ENCODE measurements at places on chromosomes 3 and 15. TPM values are rescaled to one million over a fixed set of nuclear protein-coding genes. Genes with fewer than 3 reads are reported as not detected.
A peak's percentile ranks its signal among the peaks of the same experiment; 100 is the strongest.

The EMC7 gene
- 39.6 TPM for total RNA-seq

The KCNAB1 gene
- total RNA-seq: not detected

The EPHB3 gene
- 0.13 TPM for total RNA-seq

The WNT7A gene
- total RNA-seq: 0.08 TPM

The CLK3 gene
- total RNA-seq: 65.6 TPM

The DUSP7 gene
- 16.0 TPM for total RNA-seq

The PRSS50 gene
- not detected for total RNA-seq

The LRRC58 gene
- 19.7 TPM for total RNA-seq

The UROC1 gene
- total RNA-seq: not detected

The SAXO2 gene
- total RNA-seq: 2.3 TPM

The GMNC gene
- total RNA-seq: not detected

DNA sequence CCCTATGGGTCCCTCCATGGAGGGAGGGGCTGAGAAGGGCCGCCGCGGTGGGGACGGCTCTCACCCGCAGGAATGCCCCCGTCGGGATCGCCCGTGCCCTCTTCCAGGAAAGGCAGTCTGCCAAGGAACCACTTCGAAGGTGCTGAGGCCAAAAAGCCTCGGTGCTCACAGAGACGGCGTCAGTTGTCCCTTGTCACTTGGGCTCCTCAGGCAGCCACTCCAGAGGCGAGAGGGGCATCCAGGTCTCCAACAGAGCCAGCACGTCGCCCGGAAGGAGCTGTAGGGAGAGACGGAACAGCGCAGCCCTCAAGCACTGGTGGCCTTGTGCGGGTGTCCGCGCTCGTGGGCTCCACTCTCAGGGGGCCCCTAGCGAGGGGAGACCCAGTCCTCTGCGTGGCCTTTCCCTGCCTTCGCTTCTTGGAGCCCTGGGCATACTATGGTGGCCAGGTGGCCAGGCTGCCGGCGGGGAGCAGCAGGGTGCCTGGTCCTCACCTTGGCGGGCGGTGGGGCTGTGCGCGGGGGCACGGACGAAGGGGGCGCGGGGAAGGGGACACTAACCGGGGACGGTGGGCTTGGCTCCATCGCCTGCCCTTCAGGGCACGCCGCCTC lies 994 bp downstream of the MESP1 start:
- H3K27ac ChIP-seq: no peak overlapping the region

DNA sequence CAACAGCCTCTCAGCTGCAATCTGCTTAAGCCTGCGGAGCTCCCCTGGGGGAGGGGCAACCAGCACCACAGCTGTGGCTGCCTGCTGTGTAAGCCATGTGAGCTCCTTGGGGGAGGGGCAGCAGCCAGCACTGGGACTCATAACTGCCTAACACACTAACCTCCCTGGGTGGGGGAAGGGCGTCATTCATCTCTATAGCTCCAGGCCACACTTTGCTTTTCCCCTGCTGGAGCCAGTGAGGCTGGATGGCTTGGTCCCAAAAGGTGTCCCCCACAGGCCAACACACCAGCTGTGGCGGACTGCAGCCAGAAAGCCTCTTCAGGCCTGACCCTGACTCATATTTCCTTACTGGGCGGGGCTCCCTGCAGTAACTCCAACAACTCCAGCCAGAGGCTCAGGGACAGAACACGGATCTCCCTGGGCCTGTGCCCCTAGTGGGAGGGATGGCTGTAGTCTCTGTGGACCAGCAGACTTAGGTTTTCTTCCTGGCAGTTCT lies 129.8 kb downstream of the PPM1L start:
- H3K27ac ChIP-seq: peak overlapping the region; percentile 42
- DNase-seq: peak; percentile 13
- peaks cover 11% of the 10 kb centered on the region for H3K4me1 ChIP-seq
- H3K36me3 ChIP-seq: no peaks in the 10 kb centered on the region

GRCh38 chr3:10888518-10889090 lies 72.6 kb downstream of the SLC6A11 start:
- no peak overlapping the region for H3K27ac ChIP-seq
- H3K4me1 ChIP-seq: no peaks in the 10 kb centered on the region
- no peaks in the 10 kb centered on the region for H3K27me3 ChIP-seq
- no peaks in the 10 kb centered on the region for H3K36me3 ChIP-seq
- no peak for DNase-seq
- H3K4me3 ChIP-seq: no peak overlapping the region

DNA sequence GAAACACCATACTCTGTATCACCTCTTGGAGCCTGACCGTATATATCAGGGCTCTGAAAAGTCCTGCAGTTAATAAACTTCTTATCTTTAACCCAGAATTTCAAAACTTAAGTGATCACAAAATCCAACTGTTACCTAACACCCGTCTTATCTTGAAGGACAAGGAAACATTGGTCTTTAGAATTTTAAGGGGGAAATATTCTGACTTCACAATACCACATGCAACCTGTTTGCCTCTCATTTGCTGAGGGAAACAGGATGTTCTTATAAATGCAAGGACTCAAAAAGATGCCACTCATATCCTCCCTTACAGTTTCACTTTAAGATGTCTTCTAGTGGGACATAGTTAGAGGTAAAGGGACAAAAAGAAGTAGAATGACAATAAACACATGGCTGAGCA lies 67.9 kb downstream of the CRTC3 start:
- H3K27ac ChIP-seq: peak overlapping the region; percentile 82
- peak overlapping the region; percentile 44 for H3K4me3 ChIP-seq
- DNase-seq: peak; percentile 68
- peaks cover 54% of the 10 kb centered on the region for H3K4me1 ChIP-seq

DNA sequence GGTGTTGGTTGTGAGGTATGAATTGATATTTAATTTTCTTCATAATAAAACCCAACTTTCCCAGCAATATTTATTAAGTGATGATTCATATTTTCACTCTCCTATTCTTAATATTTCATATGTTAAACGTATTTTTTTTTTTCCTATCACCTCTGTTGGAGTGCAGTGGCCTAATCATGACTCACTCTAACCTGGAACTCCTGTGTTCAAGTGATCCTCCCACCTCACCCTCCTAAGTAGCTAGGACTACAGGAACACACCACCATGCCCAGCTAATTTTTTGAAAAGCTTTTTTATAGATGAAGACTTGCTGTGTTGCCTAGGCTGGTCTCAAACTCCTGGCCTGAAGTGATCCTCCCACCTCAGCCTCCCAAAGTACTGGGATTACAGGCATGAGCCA lies 8.6 kb downstream of the PARP15 start:
- 0 out of 2 replicates have a peak, but pooled peaks cover 1% of the 10 kb centered on the region for H3K36me3 ChIP-seq
- peaks cover 4% of the 10 kb centered on the region for H3K4me1 ChIP-seq
- no peak overlapping the region for H3K4me3 ChIP-seq
- no peak for DNase-seq
- H3K27ac ChIP-seq: no peak overlapping the region
- no peaks in the 10 kb centered on the region for H3K27me3 ChIP-seq

DNA sequence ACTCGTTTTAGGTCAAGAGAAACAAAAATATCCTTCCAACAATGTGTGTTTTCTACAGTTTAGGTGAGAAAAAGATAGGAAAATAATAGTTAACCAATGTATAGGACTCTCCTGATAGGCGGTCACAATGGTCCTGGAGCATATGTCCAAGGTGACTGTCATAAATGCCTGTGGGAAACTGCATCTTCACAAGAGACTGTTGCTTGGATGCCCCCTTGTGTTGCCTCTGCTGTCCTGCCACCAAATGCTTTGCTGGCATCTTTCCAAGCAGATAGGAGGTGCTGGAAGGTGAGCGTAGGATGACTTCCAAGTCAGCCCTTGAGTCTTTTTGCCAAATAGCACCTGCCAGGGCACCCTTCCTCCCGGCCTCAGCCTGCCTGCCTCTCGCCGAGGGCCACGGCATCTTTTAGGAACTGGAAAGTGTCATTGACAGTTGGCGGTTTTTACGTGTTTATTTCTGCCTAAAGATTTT lies 24.1 kb upstream of the SACM1L start:
- H3K4me3 ChIP-seq: no peak overlapping the region
- peak overlapping the region; percentile 66 for H3K27ac ChIP-seq
- peak; percentile 25 for DNase-seq
- peaks cover 18% of the 10 kb centered on the region for H3K36me3 ChIP-seq
- H3K27me3 ChIP-seq: no peaks in the 10 kb centered on the region

GRCh38 chr3:126538966-126539365 lies 15.0 kb downstream of the CHST13 start:
- no peak overlapping the region for H3K27ac ChIP-seq
- no peaks in the 10 kb centered on the region for H3K4me1 ChIP-seq
- no peak for DNase-seq

- H3K27ac ChIP-seq: no peak overlapping the region
- no peak for DNase-seq
- H3K27me3 ChIP-seq: no peaks in the 10 kb centered on the region
- no peaks in the 10 kb centered on the region for H3K36me3 ChIP-seq
These were observed 18.4 kb downstream of the ACKR2 start for GRCh38 chr3:42827654-42828053.

DNA sequence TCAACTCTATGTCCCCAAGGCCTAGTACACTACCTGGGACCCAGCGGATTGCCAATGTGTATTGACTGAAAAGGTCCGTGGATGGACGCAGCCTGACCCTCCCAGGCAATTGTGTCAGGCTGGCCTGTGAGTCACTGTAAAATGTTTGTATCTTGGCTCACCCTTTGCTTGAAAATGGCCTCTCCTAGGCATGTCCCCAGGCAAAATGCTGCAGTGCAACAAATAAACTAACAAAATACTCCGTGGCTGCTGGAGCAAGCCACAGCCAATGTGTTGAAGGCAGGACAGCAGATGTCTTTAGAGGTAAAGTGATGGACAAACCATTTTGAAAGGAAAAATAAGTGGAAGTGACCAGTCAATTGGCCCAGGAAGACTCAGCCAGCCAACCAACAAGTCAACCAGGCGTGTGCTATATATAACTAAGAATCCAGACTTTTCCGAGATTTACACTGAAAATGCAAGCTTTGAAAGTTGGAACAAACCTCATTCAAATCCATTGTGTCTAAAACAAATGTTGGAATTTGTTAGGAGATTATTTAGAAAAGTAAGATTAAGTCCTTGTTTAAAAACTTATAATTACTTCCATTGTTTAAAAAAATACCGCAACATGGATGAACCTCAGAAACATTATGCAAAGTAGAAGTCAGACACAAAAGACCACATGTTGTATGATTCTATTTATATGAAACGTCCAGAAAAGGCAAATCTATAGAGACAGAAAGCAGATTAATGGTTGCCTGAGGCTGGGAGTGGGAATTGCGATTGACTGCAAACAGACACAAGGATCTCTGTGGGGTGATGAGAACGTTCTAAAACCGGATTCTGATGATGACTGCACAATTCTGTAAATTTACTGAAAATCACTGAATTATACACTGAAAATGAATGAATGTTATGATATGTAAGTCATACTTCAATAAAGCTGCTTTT lies 191.2 kb downstream of the TLE3 start:
- no peaks in the 10 kb centered on the region for H3K36me3 ChIP-seq
- H3K4me1 ChIP-seq: no peaks in the 10 kb centered on the region
- H3K4me3 ChIP-seq: no peak overlapping the region
- H3K27me3 ChIP-seq: no peaks in the 10 kb centered on the region

DNA sequence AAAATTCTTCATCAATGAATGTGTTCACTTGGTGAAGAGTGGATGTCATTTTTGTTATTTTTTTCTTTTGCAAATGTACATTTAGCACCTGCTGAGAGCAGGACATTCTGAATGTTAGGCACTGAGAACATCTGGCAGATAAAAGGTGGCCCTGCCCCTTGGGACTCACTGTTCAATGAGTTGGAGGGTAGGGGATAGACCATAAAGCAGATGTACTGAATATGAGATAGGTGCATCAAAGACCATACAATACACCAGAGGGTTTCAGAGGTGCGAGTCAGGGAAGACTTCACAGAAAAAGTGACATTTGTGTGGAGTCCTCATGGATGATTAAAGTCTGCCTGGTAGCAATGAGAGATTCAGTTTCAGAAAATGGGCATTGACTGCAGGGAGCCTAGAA lies 34.2 kb downstream of the EEFSEC start:
- H3K4me3 ChIP-seq: no peak overlapping the region
- no peak for DNase-seq
- H3K36me3 ChIP-seq: no peaks in the 10 kb centered on the region

DNA sequence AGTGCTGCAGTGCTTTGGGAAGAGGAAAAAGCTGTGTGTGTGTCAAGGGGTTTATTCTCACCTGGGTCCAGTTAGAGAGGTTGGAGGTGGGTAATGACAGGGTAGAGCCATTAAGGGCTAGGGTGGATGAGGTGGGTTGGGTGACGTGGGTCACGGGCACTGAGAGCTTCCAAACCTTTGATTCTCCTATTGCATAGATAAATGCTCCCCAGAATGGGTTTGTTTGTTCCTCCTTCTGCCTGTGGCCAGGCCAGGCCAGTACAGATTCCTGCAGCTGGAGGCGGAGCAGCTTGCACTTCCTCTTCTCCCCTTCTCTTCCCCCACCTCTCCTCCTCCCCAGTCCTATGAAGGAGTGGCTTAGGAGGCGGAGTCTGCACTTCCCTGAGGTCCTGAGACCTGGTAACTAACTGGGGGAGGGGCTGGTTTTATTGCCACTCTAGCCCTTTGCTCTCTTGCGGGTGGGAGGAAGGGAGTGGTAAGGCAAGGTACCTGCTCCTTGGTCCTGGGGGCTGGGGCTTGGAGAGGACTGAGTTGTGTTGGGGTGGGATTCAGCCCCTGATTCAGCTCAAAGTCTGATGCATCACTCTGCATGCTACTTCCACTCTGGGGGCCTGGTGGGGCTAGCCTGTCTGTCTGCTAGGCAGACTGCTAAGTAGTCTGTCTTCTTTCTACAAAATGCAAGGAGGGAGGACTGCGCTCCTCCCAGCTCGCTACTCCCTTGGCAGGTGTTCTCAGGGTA lies 3.5 kb downstream of the SPINT1 start:
- H3K27ac ChIP-seq: peak overlapping the region; percentile 76
- peaks cover 26% of the 10 kb centered on the region for H3K4me1 ChIP-seq
- H3K36me3 ChIP-seq: no peaks in the 10 kb centered on the region
- peak; percentile 57 for DNase-seq
- H3K27me3 ChIP-seq: 0 out of 2 replicates have a peak, but pooled peaks cover 3% of the 10 kb centered on the region

DNA sequence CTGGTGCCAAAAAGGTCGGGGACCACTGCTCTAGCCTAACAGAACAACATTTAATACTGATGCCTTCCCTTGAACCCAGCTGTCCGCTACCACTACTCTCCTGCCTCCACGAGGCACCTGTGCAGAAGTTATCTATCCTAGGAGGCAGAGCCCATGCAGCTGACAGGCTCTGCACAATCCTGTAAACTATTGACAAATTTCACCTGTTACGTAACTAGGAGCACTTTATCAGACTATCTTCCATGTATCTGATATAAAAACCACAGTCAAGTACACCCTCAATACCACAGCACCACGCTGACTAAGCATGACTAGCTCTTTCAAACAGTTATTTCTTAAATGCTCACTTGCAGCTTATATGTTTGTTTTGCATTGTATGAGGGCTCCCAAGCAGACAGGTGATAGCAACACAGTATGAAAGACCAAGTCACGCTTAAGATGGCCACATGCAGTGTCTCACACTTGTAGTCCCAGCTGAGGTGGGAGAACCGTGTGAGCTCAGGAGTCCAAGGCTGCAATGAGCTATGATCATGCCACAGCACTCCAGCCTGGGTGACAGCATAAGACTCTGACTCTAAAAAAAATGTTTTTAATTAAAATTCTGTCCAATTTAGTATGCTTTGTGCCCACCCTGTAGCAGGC lies 4.5 kb upstream of the IL17RC start:
- DNase-seq: no peak
- H3K27me3 ChIP-seq: no peaks in the 10 kb centered on the region
- H3K27ac ChIP-seq: no peak overlapping the region
- H3K4me1 ChIP-seq: peaks cover 18% of the 10 kb centered on the region
- H3K36me3 ChIP-seq: no peaks in the 10 kb centered on the region

- no peak overlapping the region for H3K27ac ChIP-seq
- H3K4me3 ChIP-seq: no peak overlapping the region
- no peaks in the 10 kb centered on the region for H3K4me1 ChIP-seq
- H3K27me3 ChIP-seq: no peaks in the 10 kb centered on the region
- DNase-seq: no peak
These were observed 100.7 kb downstream of the SHOX2 start for GRCh38 chr3:158005391-158006100.

- H3K36me3 ChIP-seq: no peaks in the 10 kb centered on the region
- H3K4me1 ChIP-seq: peaks cover 3% of the 10 kb centered on the region
- no peak for DNase-seq
These were observed 46.9 kb upstream of the NEDD4 start for GRCh38 chr15:56040081-56041035.

Data from GM12878 (cell line).